ENCODE measurements at places on chromosomes 11 and 22.
A peak's percentile ranks its signal among the peaks of the same experiment; 100 is the strongest.

GRCh38 chr11:47605921-47606320 is 11.7 kb upstream of the C1QTNF4 start:
- DNase-seq: no peak

DNA sequence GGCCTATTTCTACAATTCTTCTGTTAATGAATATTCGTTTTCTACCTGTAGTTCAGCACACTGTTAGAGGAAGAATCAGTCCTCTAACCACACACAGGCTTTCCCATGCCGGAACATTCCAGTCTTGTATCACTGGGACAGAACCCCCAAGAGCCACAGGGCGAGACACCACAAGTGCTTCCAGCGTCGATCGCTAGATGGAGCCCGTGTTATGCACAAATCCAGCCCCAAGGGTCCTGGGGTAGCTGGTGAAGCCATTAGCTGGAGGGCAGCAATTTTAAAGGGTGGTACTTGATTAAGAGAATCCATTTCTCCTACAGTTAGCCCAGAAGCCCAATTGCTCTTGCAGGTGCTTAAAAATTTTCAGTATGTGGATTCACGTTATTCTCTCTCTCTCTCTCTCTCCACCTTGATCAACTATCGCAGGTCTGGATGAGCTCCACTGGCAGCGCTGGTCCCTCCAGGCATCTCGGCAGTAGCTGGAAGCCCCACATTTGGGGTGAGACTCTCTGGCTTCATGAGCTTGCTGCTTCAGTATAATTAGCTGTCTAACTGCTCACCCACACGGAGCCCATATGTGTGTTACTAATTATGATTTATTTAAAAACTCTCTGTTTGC is 148.2 kb upstream of the SNX19 start:
- peak; percentile 80 for DNase-seq

DNA sequence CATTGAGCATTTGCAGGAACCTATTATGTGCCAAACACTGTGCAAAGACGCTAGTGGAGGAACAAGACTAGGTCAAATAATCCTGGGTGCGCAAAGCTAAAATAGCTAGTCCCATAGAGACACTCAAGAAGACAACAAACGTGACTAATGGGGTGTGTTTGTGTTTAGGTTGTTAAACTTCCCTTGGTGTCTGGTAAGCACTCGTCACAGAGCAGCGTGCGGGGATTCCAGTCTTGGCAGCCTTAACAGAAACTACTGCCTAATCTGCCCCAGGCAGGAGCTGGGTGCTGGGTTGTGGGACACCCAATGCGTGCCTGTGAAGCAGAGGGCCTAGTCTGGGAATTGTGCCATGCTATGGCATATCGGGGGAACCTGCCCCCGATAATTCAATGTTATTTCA is 10.8 kb upstream of the CALCB start:
- no peak for DNase-seq

GRCh38 chr11:111499483-111499882 is 12.7 kb downstream of the BTG4 start:
- no peak for DNase-seq

DNA sequence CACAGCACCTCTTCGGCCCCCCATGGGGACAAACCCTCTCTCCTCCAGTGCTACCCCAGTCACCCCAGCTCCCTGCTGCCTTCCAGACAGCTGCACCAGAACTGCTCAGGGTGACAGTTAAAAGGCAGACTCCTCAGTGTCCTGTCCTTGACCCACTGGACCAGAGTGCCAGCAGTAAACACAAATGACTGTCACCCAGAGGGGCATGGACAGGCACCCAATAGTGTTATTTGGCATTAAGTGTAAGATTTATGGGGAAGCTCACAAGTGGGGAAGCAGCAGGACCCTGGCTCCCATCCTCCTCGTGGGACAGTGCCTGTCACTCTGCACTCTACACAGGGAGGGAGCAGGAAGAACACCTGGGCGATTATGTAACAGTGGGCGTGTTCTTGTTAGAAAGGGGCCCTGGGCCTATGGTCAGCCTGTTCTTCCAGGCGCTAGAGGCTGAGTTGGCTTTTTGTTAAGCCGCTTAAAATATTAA is 5.0 kb downstream of the RPS19BP1 start:
- peak; percentile 18 for DNase-seq

- no peak for DNase-seq
Measured at GRCh38 chr11:15888556-15889345, 467.6 kb downstream of the SOX6 start.

GRCh38 chr11:131692151-131692550 is 321.7 kb downstream of the NTM start:
- DNase-seq: no peak

GRCh38 chr11:2742201-2742600 is 42.4 kb upstream of the KCNQ1OT1 start:
- DNase-seq: no peak

DNA sequence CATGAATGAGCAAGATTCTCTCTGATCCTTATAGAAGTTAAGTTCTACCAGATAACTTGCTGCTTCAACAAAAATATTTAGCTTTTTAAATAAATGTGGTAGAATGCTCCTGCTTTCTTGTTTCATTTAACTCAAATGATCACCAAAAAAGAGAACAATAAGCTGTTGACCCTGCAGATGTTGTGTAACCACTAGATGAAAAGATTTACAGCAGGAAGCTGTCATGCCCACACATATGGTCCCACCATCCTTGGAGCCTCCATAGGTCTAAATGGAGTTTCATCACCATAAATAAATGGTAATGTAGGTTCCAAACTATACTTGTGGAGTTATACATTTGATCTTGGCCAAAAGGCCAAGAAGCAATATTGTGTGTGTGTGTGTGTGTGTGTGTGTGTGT is 118.8 kb downstream of the RRAS2 start:
- DNase-seq: no peak

DNA sequence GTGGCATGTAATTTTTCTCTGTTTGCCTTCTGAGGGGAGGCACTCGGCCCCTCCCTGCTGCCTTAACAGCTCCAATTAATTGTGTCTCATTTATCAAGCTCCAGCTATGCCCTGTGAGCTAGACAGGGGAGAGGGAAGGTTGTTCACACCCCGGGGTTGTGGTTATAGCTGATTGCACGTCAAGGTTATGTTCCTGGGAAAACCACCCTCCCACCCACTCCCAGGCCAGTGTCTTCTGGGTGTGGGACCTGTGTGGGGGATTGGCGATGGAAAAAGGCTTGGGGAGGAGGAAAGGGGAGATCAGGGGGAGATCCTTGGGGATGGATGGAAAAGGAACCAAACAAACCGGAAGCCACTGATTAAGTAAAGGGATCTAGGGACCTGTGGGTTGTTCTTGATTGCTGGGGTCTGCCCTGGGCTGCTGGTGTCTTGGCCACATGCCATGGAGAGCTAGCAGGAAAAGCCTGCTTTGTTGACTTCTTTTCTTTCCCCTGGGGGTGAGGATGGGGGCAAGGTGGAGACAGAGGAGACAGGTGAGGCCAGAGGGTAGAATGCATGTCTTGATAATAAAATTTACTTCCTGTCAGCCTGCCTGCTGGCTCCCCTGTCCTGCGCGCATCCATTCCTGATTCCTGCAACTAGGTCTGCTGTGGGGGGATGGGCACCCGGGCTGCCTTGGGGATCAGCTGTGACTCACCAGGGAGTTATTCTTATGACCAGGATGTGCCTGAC is 13.5 kb upstream of the SORL1-AS1 start:
- peak; percentile 93 for DNase-seq

GRCh38 chr22:50076646-50077535 is 8.3 kb downstream of the MLC1 start:
- DNase-seq: no peak

- no peak for DNase-seq
Measured at GRCh38 chr11:123429336-123429735, 733 bp upstream of the GRAMD1B start.

DNA sequence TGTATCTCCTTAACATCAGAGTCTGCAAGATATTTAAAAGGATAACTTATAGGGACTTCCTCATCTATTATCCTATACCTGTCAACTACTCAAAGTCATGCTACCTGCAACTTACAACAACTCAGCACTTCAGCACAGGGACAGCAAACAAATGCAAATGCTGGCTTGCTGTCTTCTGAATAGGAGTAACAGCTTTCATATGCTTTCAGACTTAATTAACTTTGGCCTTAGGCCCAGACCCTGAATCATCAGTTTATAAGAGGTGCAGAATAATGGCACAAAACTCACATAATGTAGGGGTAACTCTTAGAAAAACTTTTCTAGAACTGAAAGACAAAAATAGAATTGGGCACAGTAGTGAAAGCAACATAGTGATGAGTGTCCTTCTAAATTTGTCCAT is 953.4 kb downstream of the DLG2 start:
- peak; percentile 61 for DNase-seq

- no peak for DNase-seq
Measured at GRCh38 chr11:10441091-10441490, 14.0 kb upstream of the AMPD3 start.

- DNase-seq: no peak
Measured at GRCh38 chr11:112902361-112903011, 58.7 kb upstream of the NCAM1 start.

Data from NCI-H1105 (cell line).